LNCaP clone FGC (cell line): ENCODE measurements at places on chromosomes 13 and 19.

DNA sequence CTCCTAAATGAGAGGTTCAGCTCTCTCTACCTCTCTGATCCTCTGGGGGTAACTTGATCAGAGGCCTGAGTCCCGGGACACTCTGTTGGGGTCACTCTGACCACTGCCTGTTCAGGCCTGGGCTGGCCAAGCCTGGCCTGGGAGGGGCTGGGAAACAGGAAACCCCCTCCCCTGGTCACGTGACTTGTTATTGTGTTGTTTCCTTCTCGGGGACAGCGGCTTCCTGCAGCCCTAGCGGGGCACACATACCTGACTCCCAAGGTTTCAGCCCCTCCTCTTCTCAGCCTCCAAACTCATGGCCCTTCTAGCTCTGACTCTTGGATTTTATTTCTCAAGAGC lies at the start of gene USHBP1:
Gene USHBP1 (minus strand): TSS at position 105 of the 339 bp plus-strand sequence. CDS start 446 bp downstream, outside the sequence.
- no peak for DNase-seq

DNA sequence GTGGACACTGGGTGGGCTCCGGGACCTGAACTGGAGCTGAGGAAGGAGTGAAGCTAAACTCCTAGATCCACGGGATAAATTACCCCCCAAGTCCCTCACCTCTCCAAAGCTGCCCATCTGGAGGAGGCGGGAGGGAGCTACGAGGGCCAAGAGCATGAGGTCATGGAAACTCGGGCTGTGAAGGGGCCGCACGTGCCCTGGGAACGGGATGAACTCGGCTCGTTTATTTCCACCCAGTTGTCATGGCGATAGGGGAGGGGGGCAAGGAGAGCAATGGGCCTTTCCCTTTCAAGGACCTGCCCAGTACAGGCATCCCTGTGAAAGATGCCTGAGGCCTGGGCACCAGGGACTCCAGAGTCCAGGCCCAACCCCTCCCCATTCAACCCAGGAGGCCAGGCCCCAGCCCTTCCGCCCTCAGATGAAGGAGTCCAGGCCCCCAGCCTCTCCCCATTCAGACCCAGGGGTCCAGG lies 3.8 kb downstream of the PPP1R12C start:
- DNase-seq: no peak

DNA sequence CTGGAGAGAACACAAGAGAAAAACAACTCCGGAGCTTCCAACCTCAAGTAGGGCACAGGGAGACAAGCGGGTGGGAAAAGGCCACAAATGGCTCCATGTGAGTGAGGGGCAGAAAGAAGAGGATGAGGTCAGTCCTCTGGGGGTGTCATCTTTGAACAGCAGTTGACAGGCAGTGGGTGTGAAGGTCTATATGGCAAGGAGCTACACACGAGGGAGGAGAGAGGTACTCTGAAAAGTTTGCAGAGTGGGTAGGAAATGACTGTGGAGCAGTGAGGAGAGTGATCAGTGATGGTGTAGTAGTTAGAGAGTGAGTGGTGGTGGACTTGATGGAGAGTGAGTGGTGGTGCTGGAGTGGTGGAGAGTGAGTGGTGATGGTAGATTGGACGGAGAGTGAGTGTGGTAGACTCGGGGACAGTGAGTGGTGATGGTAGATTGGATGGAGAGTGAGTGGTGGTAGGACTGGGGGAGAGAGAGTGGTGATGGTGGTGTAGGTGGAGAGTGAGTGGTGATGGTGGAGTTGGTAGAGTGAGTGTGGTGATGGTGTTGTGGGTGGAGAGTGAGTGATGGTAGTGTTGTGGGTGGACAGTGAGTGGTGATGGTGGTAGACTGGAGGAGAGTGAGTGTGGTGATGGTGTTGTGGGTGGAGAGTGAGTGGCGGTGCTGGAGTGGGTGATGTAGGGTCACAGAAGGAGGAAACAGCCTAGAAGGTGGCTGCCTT lies 4.0 kb downstream of the TFDP1 start:
- DNase-seq: no peak

GRCh38 chr19:15155296-15155695 lies 45.5 kb downstream of the NOTCH3 start:
- no peak for DNase-seq

DNA sequence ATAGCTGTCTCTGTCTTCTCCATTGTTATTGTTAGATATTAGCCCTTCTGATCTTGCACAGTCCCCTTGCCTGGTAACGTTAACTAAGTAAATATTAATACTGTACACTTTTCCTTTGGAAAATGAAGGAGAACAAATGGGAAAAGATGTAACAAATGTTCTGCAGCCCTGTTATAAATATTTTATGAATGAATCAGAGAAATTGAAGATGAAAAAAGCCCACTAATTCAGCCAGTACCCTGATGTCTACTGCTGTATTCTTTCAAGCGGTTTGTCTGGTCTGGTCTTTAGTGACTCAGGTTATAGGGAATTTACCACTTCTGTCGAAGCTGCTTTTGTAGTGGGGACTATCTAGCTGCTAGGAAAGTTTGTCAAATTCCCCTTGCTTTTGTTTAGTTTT lies 121.0 kb downstream of the COG6 start:
- no peak for DNase-seq

DNA sequence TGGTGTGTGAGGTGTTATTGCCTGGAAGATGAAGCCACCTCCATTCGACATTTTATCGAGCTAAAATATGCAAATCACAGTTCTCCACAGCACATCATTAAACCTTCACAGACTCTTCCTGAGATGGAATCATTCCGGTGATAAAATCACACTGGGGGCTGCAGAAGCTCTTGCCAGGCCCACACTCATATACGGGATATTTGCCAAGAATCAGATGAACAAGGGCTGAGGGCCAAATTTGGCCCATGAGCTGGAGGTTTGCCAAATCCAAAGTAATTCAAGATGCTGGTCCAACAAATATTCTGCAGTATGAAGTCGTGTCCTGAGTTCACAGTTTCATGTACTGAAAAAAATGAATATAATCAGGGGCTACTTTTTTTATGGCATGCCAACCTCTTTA lies 16.7 kb upstream of the RXFP2 start:
- no peak for DNase-seq

GRCh38 chr19:7554565-7554964 lies 19.0 kb downstream of the PNPLA6 start:
- DNase-seq: no peak

- DNase-seq: no peak
Measured at GRCh38 chr13:26867451-26868091, 107.0 kb upstream of the GPR12 start.

GRCh38 chr19:42068756-42069571 lies 1.0 kb downstream of the GRIK5 start:
- no peak for DNase-seq

DNA sequence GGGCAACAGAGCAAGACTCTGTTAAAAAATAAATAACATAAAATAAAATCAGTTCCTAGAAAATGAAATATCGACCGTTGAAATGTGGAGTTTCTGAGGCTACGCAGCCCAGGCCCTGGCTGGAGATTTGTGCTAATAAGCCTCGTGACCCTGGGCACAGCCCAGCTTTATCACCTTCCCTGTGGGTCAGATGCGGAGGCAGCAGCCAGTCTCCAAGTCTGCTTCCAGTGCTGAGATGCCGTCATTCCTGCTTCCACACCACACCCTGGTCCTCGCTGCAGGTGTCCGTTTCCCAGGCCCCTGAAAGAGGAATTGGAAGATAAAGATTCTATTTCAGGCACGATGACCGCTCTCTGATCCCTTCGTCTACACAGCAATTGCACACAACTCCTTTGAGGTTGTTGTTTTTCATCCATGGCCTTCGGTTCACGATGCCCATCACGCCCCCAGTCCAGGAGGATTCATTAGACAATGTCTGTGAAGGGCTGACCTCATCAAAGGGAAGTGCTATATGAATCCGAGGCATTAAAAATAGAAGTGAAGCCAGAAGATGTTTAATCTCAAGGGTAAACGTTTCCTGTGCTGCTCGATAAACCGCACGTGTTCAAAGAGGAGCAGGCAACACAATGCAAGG lies 48.3 kb upstream of the ATP11A start:
- no peak for DNase-seq
